Activated T-cell treated with anti-CD3 and anti-CD28 coated beads for 24 hours (primary cell): ENCODE measurements at places on chromosomes 1 and 21.

DNA sequence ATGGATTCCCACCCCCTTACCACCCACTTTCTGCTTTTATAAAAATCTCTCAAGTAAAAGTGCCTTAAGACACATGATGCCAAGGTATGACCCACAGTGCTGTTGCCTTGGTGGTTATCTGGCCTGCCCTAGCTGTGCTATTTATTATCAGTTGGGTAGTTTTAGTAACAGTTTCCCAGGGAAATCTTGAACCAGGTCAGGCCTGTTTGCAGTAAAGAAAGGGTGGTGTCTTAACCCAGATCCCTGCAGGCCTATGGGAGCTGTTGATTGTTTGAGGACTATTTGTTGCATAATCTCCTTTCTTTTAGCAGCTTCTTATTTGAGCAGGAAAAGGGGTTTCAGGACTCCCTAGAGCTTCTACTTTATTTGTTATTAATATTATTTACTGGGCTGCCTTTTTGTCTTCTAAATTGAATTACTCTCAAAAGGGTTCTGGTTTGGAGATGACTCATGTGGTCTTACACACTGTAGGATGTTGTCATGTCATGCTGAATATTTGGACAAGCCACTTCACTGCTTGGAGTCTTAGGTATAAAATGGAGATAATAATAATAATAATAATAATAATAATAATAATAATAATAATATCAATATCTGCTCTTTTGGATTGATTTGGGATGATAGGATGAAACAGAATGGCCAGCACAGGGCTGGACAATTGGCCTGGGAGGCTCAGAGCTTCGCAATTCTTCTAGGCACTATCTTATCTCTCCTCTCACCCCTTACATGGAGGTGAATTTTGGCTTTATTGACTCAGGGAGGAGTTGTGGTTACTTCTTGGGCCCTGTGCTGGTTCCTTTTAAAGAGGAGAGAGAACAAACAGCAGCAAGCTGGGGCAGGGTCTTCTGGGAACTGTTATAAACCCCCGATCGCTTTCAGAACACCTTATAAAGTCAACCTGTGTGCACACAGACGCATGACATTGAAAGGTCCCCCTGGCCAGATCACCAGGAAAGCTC, 252.1 kb downstream of the PRDM2 start:
- no peak for DNase-seq

DNA sequence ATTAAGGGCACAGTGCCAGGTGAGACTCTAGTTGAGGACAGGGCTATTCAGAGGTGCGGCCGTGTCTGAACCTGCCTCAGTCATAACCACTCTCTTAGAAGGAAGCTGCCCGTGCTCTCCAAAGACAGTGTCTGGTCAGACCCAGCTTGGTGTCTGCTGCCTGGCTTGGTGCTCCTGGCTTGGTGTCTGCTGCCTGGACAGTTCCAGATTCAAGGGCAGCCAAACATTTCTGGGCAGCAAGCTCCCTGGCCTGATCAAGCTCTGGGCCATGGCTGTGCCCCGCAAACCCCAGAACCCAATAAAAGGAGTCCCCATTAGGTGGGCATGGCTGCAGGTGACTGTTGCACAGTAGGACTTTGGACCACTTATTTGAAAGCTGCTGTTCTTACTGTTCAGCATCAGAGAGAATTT, 27.7 kb downstream of the NEK2 start:
- no peak for DNase-seq

- no peak for DNase-seq
Measured at GRCh38 chr1:246427611-246428010, 79.5 kb downstream of the SMYD3 start.

- no peak for DNase-seq
Measured at GRCh38 chr1:81974883-81975555, 174.3 kb downstream of the ADGRL2 start.

DNA sequence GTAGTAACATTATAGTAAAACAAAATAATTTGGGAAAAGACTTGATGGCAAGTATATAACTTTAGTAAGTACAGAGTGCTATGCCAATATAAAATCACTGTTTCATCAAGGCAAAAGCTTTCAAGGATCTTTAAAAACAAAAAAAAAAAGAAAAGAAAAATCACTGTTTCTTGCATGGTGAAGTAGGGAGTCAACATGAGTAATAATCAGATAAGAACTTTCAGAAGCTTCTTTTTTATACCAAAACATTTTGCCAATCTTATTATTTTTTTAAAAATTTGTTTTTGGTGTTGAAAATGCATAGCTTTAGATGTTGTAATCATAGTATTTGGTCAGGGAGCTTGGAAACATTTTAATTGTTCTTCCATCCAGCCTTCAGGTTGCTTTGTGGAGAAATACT, 37.2 kb downstream of the CAMSAP2 start:
- no peak for DNase-seq

DNA sequence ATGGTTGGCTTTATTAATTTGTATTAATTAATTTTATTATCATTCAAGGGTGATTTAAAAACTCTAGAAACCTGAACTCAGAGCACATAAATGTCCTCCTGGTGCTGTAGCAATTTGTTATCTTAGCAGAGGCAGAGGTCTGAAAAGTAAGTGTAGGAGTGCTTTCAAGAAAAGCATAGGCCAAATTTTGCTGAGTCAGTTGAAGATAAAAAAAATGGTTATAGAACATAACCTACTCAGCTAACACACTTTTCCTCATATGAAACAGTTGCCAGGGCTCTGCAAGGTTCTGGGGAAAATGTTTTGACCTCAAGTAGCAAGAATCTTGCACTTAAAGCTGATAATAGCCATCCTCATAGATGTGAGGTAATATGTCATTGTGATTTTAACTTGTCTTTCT, 53.5 kb upstream of the CHODL start:
- no peak for DNase-seq

- DNase-seq: no peak
Measured at GRCh38 chr1:64981601-64982533, 15.5 kb upstream of the JAK1 start.

GRCh38 chr1:75672528-75673393, 51.7 kb upstream of the ACADM start:
- no peak for DNase-seq

DNA sequence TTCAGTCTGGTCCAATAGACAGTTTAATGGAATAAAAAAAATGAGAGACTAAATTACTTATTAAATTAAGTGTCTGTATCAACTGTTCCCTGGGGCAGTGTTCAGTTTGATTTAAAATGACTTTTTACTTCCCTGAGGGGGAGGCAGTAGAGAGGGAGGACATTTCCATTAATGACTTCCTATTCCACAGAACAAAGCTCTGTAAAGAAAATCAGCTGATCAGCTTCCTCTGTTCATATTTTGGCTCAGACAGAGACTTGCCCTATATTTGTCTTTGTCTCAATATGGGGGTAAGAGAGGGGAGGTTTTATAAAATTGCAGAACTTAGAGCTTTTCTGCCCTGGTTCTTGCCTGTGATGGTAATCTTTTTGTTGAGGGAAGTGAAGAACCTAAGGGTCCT, 8.4 kb downstream of the CFAP126 start:
- no peak for DNase-seq
